ENCODE measurements at places on chromosomes 13 and 19.

GRCh38 chr13:20119960-20120359, 40.9 kb downstream of the GJA3 start:
- DNase-seq, result no peak

DNA sequence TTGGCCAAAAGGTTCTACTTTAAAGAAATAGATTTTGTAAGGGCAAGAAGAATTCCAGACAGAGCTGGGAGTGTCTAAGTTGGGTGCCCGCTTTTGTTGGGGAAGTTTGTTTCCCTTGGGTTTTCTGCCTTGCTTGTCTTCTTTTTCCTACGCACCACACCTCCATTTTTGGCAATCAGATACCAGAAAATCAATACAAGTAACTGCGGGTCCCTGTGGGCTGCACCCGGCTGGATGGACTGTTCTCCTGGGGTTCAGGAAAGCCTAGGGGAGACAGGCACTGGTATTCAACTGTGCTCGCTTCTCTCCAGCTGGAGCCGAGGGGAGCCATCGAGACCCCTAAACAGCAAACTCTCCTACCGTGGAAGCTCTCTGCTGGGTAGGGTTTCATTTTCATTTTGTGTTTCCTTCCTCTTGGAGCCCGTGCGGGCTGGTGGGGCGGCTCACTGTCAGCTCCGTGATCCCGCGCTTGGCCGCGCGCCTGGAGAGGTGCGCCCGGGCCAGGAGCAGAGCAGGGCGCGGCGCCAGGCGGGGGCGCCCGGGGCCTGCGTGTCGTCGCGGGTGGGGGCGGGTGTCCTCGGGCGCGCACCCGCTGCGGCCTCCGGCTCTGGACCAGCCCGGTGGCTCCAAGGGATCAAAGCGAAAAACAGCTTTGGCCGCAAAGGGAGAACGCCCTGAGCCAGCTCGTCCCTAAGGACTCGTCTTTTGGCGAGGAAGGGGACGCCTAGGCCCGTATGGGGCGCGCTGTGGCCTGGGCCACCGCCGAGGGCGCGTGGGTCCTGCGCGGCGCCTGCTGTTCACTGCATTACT, 347.2 kb downstream of the ZNF536 start:
- DNase-seq, result no peak

GRCh38 chr19:1315470-1316166, 29.9 kb downstream of the EFNA2 start:
- no peak for DNase-seq

- no peak for DNase-seq
These were observed 1446.1 kb downstream of the SLITRK1 start for GRCh38 chr13:82436099-82436585.

- DNase-seq, result no peak
These were observed 1037.9 kb downstream of the EFNB2 start for GRCh38 chr13:105497597-105497996.

- DNase-seq, result no peak
These were observed 7.6 kb downstream of the KCNN1 start for GRCh38 chr19:17974551-17974950.

- DNase-seq, result no peak
These were observed 109.2 kb upstream of the MCF2L start for GRCh38 chr13:112859817-112860190.

GRCh38 chr13:113176280-113176679, 17.8 kb downstream of the PROZ start:
- DNase-seq, result peak; percentile 55

Measured in T-helper 9 cell (primary cell).